ENCODE measurements at places on chromosomes 3 and 15. TPM values are rescaled to one million over a fixed set of nuclear protein-coding genes. Genes with fewer than 3 reads are reported as not detected.
A peak's percentile ranks its signal among the peaks of the same experiment; 100 is the strongest.

DNA sequence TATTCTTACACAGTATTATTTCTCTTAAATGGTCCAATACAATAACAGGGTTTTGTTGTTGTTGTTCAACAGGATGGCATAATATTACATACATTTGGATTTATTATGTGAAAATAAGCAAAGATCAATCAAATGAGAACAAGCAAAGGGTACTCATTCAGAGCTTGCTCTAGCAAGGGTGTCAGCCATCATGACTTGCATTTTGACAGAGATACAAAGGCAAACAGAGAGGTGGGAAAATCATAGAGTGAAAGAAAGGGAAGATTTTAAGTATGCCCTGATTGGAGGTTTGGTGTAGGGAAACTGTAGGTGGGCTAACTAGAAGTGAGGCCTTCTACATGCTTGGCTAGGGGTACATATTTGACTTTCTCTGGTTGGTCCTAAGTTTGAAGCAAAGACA is 109.1 kb upstream of the BCHE start:
- DNase-seq = no peak

DNA sequence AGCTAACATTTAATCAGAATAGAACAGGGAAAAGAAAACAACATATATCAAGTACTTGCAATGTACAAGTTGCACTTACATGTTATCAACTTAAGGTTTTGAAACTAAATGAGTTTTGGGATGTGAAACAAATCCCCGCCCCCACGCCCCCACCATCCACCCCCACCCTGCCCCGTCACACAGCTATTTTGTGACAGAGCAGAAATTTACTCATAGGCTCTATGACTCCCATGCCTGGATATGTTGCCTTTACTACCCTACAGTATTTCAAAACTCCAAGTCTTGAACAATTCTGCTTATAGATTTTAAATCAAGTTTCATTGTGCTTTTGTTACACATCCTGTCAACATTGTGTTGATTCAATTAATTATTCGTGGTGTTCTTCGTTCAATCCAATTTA is 18.1 kb upstream of the IL1RAP start:
- no peak for DNase-seq

DNA sequence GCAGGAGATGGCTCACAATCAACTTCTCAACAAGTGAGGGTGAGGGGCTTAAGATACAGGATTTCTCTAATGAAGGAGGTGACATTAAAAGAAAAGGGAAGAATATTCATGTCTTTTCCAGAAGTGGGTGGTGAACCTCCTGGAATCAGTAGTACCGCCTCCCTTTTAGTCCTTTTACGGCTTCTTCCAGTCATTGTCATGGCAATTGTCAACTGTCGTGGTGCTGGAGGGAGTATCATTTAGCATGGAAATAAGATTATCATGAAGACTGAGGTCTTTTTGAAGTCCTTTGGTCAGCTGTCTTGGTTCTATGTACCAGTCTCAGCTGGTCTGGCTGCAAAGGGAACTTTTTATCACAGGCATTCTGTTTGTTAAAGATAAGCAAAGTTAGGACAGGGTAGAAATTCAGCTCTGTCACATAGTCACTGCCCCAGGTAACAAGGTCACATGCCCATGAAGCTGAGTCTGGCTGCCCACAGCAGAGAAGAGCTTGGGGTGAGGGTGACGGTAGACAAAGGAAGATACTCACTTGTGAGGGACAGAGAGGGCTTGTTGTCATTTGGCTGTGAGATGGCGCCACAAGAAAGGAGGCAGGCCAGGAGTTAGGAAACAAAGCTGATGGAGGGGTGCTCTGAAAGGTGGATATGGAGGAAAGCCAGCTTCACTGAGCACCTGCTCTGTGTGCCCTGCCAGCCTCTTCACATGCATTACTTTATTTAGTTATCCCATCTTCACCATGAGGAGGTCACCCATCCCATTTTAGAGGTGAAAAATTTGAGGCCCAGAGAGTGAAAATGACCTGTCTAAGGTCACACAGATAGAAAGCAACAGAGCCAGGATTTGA is 228.2 kb upstream of the TRIM42 start:
- no peak for DNase-seq

DNA sequence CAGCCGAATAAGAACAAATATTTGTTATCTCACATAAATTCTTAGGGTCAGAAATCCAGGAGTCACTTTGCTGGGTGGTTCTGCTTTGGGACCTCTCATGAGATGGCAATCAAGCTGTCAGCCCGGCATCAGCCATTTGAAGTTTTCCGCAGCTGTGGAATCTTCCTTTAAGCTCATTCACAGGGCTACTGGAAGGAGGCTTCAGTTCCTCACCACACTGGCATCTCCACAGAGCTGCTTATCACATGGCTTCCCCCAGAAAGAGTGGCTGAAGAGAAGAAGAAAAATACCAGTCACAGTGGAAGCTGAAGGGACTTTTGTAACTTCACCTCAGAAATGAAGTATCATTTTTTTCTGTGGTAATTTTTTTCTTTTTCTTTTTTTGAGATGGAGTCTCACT is 267.7 kb downstream of the CHL1 start:
- no peak for DNase-seq

DNA sequence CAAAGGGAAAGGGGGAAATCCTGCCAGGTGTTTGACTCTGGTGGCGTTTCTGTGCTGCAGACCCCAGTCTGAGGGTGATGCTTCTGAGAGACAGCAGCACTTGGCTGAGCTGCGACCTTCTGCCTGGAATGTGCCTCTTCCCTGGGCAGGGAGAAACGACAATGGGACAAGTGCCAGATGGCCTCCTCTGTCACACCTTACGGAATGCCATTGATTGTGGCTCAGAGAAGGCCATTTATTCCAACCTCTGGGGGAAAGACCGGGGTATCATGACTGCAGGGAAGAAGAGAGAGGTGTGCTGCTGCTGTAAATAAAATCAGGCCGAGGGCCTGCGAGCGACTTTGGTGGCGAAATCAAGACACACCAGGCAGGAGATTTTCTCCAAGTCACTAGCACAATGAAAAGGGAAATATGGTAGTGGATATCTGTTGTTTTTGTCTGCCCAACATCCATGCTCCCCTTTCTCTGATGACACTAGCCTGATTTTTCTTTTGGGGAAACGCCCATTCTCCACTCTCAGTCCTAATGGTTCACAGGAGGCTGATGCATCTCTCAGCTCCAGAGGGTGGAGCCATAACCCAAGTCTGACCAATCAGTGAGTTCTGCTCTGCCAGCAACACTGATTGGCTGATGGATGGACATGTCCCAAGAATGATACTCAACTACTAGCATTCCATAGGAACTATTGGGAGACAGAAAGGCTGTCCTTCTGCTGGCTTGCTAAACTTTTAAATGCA is 336.1 kb downstream of the FOXP1 start:
- no peak for DNase-seq

DNA sequence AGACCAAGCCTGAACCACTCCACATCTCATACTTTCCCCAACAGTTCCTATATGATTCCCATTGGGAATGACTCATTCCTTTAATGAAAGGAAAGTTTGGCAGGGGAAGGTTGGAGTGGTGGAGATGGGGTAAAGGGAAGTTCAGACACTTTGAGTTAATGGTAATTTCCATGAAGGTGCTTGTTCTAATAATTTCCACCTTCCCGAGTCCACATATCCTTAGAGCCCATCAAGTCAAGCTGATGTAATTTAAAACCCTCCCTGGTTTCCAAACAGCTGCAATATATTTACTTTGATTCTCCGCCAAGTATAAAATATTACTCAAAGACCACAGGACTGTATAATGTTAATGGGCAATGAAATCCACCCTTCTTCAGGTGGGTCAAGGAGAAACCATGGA is 95.0 kb upstream of the GALNT15 start:
- DNase-seq = peak; percentile 43

- DNase-seq = no peak
These were observed 486.3 kb upstream of the TBL1XR1 start for GRCh38 chr3:177683586-177683985.

GRCh38 chr15:70788114-70789049 is 25.0 kb upstream of the UACA start:
- no peak for DNase-seq

GRCh38 chr3:50230794-50231125 is 5.2 kb upstream of the GNAI2 start:
- no peak for DNase-seq

The VILL gene
- total RNA-seq = 8.7 TPM

- DNase-seq = peak; percentile 78
These were observed 297.3 kb upstream of the PROK2 start for GRCh38 chr3:72082186-72082715.

GRCh38 chr3:173501931-173502489 is 104.5 kb downstream of the NLGN1 start:
- DNase-seq = no peak

All from dermis blood vessel endothelial cell (primary cell).